ENCODE measurements at places on chromosomes 7 and 10. TPM values are rescaled to one million over a fixed set of nuclear protein-coding genes. Genes with fewer than 3 reads are reported as not detected.

- DNase-seq: peak; percentile 10
These were observed 276.5 kb downstream of the MAGI2 start for GRCh38 chr7:79176859-79177477.

- DNase-seq: no peak
These were observed 156.6 kb downstream of the PRKAG2 start for GRCh38 chr7:151720280-151720679.

DNA sequence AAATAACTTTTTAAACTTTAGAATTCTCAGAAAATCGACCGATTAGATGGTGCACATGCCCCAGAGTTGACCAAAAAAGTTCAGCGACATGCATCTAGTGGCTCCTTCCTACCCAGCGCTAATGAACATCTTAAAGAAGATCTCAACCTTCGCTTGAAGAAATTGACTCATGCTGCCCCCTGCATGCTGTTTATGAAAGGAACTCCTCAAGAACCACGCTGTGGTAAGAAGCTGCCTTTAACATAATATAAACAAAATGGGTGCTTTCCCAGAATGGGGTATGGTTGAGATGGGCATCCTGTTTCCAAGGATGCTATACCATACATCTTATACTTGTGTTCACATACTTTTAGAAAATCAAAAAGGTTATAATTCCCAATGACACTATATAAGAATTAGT lies 24.6 kb downstream of the GLRX3 start:
- DNase-seq: no peak

- DNase-seq: no peak
These were observed 824 bp downstream of the RELN start for GRCh38 chr7:103988468-103989199.

DNA sequence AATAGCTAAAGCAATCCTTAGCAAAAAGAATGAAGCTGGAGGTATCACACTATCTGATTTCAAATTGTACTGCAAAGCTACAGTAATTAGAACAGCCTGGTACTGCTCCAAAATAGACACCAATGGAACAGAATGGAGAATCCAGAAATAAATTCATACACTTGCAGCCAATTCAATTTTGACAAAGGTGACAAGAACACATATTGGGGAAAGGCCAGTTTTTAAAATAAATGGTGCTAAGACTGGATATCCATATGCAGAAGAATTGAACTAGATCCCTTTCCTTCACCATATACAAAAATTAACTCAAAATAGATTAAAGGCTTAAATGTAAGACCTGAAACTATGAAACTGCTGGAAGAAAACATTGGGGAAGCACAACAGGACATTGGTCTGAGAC lies 748.5 kb downstream of the DNAJB9 start:
- DNase-seq: no peak

- peak; percentile 66 for DNase-seq
These were observed 88.7 kb upstream of the MYL10 start for GRCh38 chr7:101717628-101718357.

GRCh38 chr7:132261327-132262159 lies 314.7 kb downstream of the PLXNA4 start:
- DNase-seq: no peak

DNA sequence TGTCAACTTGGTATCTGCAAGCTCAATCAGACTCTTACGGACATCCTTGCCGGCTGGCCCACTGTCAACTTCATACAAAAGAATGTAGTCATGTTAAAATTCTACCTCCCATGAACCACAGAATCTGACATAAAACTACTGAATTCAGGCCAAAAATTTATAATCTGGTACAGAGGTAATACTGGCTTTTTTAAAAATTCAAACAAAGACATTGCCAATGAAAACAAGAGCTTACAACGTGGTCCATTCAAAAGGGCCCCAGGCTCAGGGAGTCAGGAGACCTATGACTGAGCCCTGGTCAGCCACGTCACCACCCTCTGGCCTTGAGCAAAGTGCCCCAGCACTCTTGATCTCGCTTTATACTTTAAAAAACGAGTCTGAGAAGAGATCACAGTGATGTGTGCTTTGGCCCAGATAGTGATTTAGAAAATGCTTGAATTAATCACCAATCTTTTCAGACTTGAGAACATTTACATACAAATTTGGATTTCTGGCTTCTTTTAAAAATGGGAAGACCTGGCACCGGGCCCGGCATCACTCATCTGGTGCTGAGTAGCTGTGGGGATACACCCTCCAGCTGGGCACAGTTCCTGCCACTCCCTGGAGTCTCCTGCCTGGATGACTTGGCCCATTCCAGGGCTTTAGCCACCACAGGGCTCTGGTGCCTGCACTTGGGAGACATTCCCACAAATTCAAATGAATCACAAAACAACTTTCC lies 94.1 kb downstream of the PIP4K2A start:
- no peak for DNase-seq

GRCh38 chr7:126699707-126700106 lies 553.0 kb downstream of the GRM8 start:
- no peak for DNase-seq

GRCh38 chr7:33849971-33850559 lies 55.3 kb upstream of the BMPER start:
- no peak for DNase-seq

DNA sequence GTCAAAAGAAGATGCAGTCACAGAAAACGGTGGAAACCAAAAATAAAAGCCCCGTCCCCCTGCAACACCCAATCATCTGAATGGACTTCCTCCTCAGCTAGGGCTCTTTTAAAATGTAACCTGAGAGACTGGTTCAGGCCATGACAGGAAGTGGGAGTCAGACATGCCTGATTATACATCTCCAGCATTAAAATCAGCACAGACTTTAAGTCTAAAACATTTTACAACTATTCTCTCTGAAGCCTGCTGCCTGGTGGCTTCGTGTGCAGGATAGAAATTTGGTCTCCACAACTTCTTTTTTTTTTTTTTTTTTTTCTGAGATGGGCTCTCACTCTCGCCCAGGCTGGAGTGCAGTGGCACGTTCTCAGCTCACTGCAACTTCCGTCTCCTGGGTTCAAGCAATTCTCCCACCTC lies 30.3 kb downstream of the HACD1 start:
- no peak for DNase-seq

DNA sequence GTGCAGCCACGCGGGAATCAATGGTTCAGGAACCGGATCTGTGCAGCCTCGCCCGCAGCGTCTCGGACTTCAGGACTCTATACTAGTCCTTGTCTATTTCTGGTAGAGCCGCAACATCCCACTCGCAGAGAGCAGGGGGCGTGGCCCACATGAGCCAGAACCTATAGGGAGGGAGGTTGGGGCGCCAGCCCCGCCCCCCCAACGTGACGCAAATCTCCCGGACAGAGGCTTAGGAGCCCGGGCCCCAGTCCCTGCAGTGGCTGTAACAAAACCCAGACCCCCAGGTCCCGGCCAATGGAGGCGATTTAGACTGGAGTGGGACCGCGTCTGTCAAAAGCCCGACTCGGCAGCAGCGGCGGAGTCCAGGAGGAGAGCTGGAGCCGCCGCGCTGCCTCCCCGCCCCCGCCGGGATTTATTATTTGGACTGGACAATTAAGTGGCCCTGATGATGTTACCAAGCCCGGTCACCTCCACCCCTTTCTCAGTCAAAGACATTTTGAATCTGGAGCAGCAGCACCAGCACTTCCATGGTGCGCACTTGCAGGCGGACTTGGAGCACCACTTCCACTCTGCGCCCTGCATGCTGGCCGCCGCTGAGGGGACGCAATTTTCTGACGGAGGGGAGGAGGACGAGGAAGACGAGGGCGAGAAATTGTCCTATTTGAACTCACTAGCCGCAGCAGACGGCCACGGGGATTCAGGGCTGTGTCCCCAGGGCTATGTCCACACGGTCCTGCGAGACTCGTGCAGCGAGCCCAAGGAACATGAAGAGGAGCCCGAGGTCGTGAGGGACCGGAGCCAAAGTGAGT lies at the start of gene NKX2-3:
NKX2-3 (plus strand) TSS at position 256 of the 809 bp plus-strand sequence; CDS start at position 446, 190 bp downstream.
- peak; percentile 87 for DNase-seq

- no peak for DNase-seq
These were observed 56.0 kb upstream of the CTTNBP2 start for GRCh38 chr7:117929237-117929636.

The TFEC gene
- total RNA-seq: 3.8 TPM

The CDK1 gene
- total RNA-seq: 2.7 TPM

The PNLIP gene
- not detected for total RNA-seq

The FKBP9 gene
- 87.8 TPM for total RNA-seq

The FAM241B gene
- 3.7 TPM for total RNA-seq

The SUGCT gene
- 7.6 TPM for total RNA-seq
